ENCODE measurements at places on chromosomes 5 and 9.

- no peak for DNase-seq
Observed at GRCh38 chr9:129250786-129251185, 72.7 kb upstream of the IER5L start.

DNA sequence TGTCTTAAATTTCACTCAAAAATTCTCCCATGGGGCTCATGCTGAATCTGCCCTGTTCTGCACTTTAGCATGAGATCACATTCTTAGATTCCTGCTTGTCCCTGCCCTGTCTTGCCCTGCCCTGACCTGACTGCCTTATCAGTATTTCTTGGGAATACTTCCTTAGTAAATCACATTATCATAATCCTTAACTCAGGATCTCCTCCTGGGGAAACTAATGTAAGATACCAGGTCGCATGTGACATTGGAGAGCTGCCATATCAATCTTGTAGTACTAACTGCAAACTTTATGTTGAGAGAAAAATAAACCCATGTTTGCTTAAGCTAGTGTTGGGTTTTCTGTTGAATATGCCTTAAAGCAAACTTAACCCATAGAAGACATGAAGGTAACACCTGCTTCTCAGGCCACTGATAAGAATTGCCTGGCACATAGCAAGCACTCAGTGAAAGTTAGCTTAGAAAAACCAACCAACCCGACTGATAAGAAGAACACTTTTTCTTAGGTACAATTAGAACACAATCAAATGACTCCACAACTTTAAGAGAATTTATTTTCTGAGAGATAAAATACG is 53.3 kb downstream of the IL33 start:
- no peak for DNase-seq

DNA sequence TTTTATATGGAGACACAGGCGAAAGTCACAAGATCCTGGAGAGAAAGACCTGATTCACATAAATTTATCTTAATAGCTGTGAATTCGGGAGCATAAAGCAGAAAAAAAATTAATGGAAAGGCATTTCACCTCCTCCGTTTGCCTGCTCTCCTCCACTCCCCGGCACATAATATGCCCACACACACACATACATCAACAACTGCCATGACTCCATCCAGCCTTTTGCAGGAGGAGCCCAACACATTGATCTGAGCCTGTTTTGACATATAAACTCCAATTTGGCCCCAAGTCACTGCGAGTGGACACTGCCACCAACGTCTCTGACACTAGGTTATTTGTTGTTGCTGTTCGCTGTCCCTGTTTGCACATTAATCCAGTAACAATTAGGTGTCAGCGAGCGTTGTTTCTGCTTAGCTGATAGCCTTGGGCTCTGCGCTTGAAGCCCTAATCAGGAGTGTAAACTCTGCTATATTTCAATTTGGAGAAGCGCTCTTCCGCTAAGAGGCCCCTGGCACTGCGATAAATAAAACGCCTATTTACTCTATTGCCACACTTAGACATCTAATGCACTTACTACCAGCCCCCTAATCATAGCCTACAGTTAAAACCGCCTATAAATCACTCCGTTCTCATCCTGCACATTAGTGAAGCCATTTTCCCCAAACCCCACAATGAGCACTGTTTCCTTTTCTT is 195.8 kb upstream of the TBCA start:
- DNase-seq, result no peak

GRCh38 chr5:115573133-115573532 is 28.6 kb upstream of the FEM1C start:
- no peak for DNase-seq

GRCh38 chr5:171589461-171589860 is 170.0 kb downstream of the FGF18 start:
- no peak for DNase-seq

DNA sequence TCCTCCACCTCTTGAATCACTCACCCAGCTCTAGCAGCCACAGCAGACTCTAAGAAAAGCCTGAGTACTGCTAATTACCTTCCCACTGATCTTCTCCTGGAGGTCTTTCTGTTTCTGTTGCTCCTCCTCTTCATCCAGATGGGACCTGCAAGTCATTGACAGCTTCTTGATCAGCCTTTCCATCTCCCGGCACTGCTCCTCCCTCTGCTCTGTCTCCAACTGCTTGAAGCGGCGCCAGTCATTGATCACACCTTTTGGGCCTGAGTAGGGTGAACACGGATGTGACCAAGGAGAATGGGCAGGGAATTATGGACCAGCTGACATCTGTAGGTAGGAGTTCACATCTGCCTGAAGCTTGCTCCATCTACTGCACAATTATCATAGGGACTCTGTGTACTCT is 5.5 kb downstream of the PDCL start:
- no peak for DNase-seq

GRCh38 chr9:35798658-35799374 is 7.4 kb downstream of the NPR2 start:
- no peak for DNase-seq

GRCh38 chr5:25414742-25415141 is 770.0 kb upstream of the CDH10 start:
- DNase-seq, result no peak

- DNase-seq, result no peak
Observed at GRCh38 chr9:87588339-87588738, 90.7 kb downstream of the DAPK1 start.

- DNase-seq, result no peak
Observed at GRCh38 chr9:98502311-98502975, 206.3 kb downstream of the GABBR2 start.

- no peak for DNase-seq
Observed at GRCh38 chr9:126708178-126708577, 94.5 kb downstream of the LMX1B start.

DNA sequence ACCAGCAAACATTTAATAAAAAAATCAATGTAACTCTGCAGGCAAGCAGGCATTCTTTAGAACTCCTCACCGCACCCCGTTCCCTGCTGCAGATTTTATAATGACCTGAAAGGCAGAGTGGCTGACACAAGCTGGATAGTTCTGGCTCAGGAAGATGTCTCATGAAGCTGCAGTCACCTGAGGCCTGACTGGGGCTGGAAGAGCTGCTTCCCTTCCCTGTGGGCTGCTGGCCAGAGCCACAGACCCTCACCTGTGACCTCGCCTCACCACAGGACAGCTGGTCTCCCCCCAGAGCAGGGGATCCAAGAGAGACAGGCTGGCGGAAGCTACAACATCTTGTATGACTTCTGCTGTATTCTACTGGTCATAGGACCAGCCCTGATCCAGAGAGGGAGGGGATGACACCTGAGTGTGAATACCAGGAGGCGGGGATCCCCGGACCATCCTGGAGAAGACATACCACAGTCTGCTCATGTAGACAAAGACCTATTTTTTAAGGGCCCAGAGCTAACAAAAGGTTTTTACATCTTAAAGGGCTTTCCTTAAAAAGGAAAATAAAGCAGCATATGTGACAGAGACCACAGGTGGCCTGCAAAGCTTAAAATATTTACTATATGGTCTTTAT is 43.9 kb downstream of the RAPGEF1 start:
- no peak for DNase-seq

GRCh38 chr5:107424491-107424890 is 246.2 kb downstream of the EFNA5 start:
- DNase-seq, result no peak

- no peak for DNase-seq
Observed at GRCh38 chr9:100937382-100937781, 91.1 kb upstream of the PLPPR1 start.

GRCh38 chr5:31382051-31382878 is 149.6 kb downstream of the DROSHA start:
- DNase-seq, result no peak

All from posterior cingulate gyrus (tissue), 11 donors.